ENCODE measurements at places on chromosomes 12 and 14. TPM values are rescaled to one million over a fixed set of nuclear protein-coding genes. Genes with fewer than 3 reads are reported as not detected.

DNA sequence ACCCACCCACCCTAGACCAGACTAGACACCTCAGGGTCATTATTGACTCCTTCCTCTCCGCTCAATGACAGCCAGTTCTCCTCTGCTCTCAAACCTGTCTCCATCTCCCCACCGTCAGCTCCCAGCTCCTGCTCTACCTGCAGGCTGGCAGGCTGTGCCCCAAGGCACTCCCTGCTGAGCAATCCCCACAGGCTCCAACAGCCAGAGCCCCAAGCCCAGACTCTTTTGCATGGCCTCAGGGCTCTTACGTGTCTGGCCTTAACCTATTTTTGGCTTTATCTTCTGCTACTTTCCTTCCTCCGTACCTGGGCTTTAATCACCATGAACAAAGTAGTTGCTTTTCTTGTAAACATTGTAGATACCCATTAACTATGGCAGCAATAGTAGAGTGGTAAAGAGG is 162.9 kb upstream of the PRMT8 start:
- H3K4me3 ChIP-seq: no peak overlapping the region
- DNase-seq: no peak
- no peaks in the 10 kb centered on the region for H3K4me1 ChIP-seq
- no peak overlapping the region for H3K27ac ChIP-seq

Gene ADAMTS20
- total RNA-seq: not detected

DNA sequence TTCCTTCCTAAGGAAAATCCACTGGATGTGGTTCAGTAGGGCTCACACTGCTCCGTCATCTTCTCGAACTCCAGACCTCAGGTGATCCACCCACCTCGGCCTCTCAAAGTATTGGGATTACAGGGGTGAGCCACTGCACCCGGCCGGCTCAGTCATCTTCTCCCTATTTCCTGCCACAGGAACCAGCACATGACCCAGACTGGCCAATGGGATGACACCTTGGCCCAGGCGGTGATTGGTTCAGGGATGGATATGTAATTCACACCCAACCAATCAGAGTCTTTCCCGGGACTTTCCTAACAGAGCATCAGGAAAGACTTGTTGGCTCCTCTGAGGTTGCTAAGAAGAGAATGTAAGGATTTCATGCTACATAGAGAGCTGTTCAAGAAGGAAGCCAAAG is 19.2 kb upstream of the C12orf76 start:
- H3K27me3 ChIP-seq: peaks cover 10% of the 10 kb centered on the region
- H3K4me3 ChIP-seq: no peak overlapping the region
- H3K4me1 ChIP-seq: no peaks in the 10 kb centered on the region
- H3K27ac ChIP-seq: no peak overlapping the region
- no peaks in the 10 kb centered on the region for H3K36me3 ChIP-seq

GRCh38 chr12:176321-177181 is 37.4 kb downstream of the SLC6A12 start:
- peak overlapping the region; percentile 91 for H3K27ac ChIP-seq
- DNase-seq: peak; percentile 65
- H3K4me3 ChIP-seq: peak overlapping the region; percentile 73
- no peaks in the 10 kb centered on the region for H3K27me3 ChIP-seq

GRCh38 chr12:18723752-18724151 is 14.1 kb downstream of the PLCZ1 start:
- H3K36me3 ChIP-seq: peaks cover 5% of the 10 kb centered on the region
- H3K4me1 ChIP-seq: peaks cover 45% of the 10 kb centered on the region
- DNase-seq: peak; percentile 56
- no peaks in the 10 kb centered on the region for H3K27me3 ChIP-seq
- H3K4me3 ChIP-seq: peak overlapping the region; percentile 8

GRCh38 chr12:85392508-85392907 is 112.5 kb downstream of the ALX1 start:
- no peak for DNase-seq
- no peak overlapping the region for H3K4me3 ChIP-seq
- H3K4me1 ChIP-seq: no peaks in the 10 kb centered on the region
- no peaks in the 10 kb centered on the region for H3K27me3 ChIP-seq
- H3K36me3 ChIP-seq: no peaks in the 10 kb centered on the region
- H3K27ac ChIP-seq: no peak overlapping the region

DNA sequence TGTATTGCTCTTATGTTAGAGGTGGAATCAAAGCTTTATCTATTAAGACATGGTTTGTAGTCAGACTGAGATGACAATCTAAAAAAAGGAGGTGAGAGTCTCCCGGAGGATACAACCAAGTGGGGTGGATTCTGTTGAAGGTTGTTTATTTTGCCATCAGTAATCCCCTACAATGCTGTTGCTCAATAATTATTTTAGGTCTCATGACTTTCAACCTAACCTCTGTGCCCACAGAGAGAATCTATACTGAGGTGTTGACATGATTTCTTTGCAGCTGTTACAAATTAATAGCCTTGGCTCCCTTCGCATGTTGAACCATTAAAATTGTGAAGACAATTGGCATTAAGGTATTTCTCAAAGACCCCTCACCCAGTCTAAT is 28.7 kb upstream of the FOS start:
- no peak for DNase-seq
- H3K27ac ChIP-seq: no peak overlapping the region
- no peaks in the 10 kb centered on the region for H3K36me3 ChIP-seq
- peaks cover 3% of the 10 kb centered on the region for H3K27me3 ChIP-seq
- peaks cover 8% of the 10 kb centered on the region for H3K4me1 ChIP-seq

Gene LRP1-AS
- not detected for total RNA-seq

- no peak overlapping the region for H3K27ac ChIP-seq
- no peak for DNase-seq
- H3K27me3 ChIP-seq: peaks cover 18% of the 10 kb centered on the region
- H3K4me3 ChIP-seq: no peak overlapping the region
- H3K36me3 ChIP-seq: no peaks in the 10 kb centered on the region
Observed at GRCh38 chr12:117231750-117232149, 41.5 kb upstream of the FBXO21 start.

DNA sequence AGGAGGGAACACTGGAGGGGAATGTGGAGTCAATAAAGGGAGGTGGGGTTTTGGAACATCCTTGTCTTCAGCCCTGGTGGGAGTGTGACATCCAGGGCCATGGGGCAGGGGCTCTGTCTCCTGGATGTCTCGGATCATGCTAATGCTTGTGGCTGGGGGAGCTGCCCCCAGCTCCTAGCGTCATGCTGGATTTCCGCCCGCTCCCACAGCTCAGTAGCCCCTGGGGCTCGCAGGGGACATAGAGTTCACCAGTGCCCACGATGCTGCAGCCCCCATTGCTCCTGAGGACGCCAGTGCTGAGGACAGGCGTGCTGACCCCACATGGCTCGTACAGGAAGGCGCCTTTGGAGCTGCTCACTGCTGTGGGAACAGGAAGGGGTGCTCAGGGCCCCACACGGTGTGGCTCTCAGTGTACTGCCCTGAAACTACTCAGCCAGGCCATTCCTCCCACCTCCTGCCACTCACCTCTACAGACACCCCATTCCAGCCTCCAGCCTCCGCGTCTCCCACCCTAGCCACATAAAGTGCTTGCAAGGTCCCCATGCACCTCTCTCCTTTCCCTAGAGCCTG is 9.5 kb upstream of the KRT84 start:
- no peak for DNase-seq
- peaks cover 31% of the 10 kb centered on the region for H3K27me3 ChIP-seq
- no peaks in the 10 kb centered on the region for H3K36me3 ChIP-seq
- no peak overlapping the region for H3K4me3 ChIP-seq
- H3K4me1 ChIP-seq: no peaks in the 10 kb centered on the region
- H3K27ac ChIP-seq: no peak overlapping the region

GRCh38 chr14:74195623-74196022 is 43.6 kb upstream of the VSX2 start:
- H3K4me3 ChIP-seq: no peak overlapping the region
- DNase-seq: no peak
- H3K27me3 ChIP-seq: no peaks in the 10 kb centered on the region
- H3K4me1 ChIP-seq: no peaks in the 10 kb centered on the region
- no peak overlapping the region for H3K27ac ChIP-seq

Gene RFX4
- total RNA-seq: not detected

Gene CCDC88C
- total RNA-seq: 0.30 TPM

DNA sequence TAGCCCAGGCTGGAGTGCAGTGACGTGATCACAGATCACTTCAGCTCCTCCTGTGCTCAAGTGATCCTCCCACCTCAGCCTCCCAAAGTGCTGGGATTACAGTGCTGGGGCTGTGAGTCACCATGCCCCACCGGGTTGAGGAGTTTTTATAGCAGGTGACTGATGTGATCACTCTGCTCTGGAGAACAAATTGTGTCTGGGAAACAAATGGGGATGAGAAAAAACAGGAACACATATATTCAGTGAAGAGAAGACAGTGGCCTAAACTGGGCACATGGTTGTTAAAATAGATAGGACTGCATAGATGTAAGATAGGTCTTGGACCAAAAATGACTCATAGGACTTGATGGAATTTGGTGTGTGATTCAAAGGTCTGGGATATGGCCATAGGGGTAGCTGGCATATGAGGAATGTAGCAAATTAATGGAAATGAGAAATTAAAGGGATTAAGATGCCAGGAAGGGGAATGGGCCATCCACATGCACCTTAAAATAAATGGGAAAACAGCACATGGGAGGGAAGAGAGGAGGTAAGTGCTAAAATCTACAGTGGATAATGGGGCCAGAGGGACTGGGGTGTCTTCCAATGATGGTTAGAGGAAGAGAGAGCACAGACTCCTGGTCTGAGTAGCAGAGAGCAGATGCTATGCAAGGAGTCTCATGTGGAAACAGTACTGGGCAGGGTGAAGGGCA is 11.2 kb downstream of the BCAT1 start:
- H3K36me3 ChIP-seq: peaks cover 27% of the 10 kb centered on the region
- peaks cover 36% of the 10 kb centered on the region for H3K4me1 ChIP-seq
- no peak overlapping the region for H3K4me3 ChIP-seq
- H3K27ac ChIP-seq: no peak overlapping the region
- H3K27me3 ChIP-seq: peaks cover 2% of the 10 kb centered on the region

Measured in HFFc6 (cell line).